Effector CD8-positive, alpha-beta T cell (primary cell): ENCODE measurements at places on chromosomes 6 and 20.

GRCh38 chr6:38144365-38144945 lies 324.9 kb downstream of the ZFAND3 start:
- no peak for DNase-seq

GRCh38 chr6:3908961-3909360 lies 59.8 kb downstream of the FAM50B start:
- no peak for DNase-seq

DNA sequence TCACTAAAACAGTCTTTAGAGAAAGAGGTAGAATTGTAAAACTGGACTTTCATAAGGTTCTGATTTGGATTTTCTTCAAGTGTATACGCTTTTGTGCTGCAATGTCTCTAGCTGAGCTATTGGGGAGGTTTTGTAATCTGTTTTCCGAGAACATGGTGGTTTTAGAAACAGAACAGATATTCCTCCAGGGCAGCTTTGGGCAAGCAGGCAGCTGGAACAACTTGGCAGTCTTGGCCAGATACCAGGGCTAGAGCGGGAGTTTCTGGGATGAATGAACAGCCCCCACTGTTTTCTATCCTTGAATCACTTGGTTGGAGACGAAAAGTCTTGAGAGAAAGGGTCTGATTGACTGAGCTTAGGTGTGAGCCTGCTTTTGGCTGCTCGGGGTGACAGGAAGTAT lies 17.1 kb upstream of the ARMC2 start:
- no peak for DNase-seq

- peak; percentile 33 for DNase-seq
Observed at GRCh38 chr20:62925420-62926228, 681 bp downstream of the DIDO1 start.

GRCh38 chr6:166281104-166281503 lies 27.1 kb downstream of the PRR18 start:
- DNase-seq = no peak

DNA sequence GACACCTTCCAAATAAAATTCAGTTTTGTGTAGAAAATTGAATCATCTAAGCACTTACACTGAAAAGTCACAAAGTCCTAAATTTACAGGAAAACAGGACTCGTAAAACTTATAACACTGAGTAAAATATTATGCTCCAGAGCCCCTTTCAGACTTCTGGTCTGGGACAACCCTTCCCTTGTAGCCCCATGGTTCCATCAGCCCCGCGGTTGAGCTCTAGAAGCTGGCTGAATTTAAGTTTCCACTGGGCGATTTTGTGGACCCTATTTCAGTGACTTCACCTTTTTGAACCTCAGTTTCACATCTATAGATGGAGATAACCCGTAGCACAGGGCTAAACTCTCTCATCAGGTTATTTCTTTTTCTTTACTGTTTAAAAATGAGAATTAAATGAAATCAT lies 117.7 kb upstream of the BACH2 start:
- DNase-seq = no peak

GRCh38 chr20:60976139-60976538 lies 275.9 kb upstream of the CDH4 start:
- DNase-seq = no peak

DNA sequence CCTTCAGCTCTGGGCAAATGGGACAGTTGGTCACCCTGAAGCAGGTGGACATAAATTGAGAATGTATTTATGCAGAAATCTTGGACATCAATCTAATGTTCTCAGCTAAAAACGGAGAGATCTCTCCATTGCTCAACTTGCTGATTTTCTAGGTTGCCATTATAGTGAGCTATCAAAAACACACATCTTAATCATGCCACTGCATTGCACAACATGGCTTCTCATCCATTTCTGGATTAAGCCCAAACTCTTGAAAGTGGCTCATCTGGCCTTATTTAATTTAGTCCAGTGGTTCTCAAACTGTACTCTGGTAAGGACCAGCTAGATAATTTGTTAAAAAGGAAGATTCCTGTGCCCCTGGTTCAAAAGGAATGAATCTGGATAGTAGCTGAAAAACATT lies 324.9 kb upstream of the CITED2 start:
- no peak for DNase-seq

- no peak for DNase-seq
Observed at GRCh38 chr20:51460569-51461265, 81.8 kb downstream of the NFATC2 start.

- no peak for DNase-seq
Observed at GRCh38 chr6:44341095-44341890, 1.2 kb upstream of the SPATS1 start.

DNA sequence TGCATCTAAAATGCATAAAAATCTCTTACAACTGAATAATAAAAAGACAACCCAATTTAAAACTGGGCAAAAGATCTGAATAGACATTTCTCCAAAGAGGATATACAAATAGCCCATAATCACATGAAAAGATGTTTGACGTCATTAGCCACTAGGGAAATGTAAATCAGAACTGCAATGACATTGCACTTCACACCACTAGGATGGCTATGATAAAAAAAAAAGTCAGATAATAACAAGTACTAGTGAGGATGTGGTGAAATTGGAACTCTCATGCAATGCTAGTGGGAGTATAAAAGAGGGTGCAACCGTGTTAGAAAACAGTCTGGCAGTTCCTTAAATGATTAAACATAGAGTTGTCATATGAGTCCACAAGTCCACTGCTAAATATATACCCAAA lies 24.3 kb upstream of the TBX18 start:
- DNase-seq = no peak

- DNase-seq = no peak
Observed at GRCh38 chr6:6661684-6662083, 73.2 kb downstream of the LY86 start.

DNA sequence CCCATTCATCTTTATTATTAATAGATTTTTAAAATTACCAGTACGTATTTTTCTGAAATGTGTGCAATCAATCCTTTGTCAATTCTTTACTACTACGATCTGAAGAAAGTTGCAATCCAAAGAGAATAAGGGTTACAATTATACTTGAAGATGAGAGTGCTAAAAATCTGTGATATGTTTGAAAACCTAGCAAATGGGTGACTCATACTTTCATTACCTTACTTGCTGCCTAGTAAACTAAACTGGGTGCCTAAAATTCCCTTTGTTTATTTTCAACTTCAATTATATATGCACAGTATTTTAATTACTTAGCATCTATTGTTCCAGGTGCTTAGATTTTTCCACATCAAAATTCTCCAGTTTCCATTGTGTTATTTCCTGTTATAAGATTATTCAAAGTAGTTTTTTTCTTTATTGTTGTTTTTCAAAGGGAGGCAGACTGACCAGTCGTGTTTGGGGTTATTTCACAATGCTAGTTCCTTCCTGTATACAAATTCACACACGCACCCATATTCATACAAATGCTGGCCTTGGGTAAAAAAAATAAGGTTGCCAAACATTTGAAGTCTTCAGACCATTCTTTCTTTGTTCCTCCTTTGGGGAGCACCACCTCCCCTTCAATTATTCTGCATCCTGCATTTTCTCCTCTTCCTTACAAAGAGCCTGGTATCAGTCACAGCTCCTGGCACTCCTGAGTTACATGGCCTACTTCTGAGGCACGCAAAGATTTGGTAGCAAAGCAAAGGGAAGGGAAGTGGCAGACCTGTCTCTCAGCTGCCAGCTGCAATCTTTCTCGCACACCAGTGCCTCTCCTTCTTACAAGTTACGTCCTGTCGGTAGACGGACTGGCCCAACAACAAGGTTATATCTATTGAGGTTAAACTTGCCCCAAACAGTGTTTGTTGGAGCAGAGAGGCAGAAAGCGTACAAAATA lies 16.2 kb upstream of the FAM135A start:
- DNase-seq = no peak

GRCh38 chr20:62642666-62643520 lies 590 bp downstream of the SLCO4A1 start:
- DNase-seq = peak; percentile 34

- no peak for DNase-seq
Observed at GRCh38 chr6:39210450-39210849, 18.8 kb downstream of the KCNK5 start.

GRCh38 chr6:35668744-35669450 lies 19.8 kb downstream of the FKBP5 start:
- DNase-seq = no peak

DNA sequence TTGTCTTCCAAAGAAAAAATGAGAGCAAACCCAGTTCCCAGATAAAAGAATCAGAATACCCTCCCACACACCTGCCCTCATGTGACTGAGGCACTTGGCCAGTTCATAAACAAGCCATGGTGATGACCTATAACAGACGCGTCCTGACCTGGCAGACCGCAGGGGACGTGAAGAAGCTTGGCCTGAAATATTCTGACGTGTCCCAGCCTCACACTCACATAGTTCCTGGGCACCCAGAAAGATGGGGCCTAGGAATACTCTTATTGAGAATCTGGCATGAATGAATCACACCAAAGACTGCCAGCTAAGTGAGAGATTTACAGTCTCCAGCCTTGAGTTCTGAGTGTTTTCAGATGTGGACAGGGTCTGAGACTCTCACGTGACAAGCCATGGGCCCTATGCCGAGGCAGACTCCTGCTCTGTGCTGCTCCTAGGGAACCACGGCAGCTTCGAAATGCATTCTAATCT lies 17.2 kb upstream of the MAP3K4 start:
- no peak for DNase-seq

DNA sequence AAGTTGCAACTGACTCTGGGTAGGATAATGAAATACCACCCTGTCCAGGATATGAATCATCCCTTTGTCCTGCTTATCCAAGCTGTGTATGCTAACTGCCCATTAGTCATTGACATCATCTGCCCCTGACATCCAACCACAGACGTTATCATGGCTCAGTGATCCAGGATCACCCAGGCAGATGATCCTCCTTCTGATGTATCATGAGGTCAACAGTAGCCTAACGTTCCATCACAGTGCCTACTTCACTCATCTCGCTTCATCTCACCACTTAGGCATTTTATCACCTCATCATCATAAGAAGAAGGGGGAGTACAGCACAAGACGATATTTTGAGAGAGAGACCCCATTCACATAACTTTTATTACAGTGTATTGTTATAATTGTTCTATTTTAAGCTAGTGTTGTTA lies 13.4 kb upstream of the BTN3A2 start:
- no peak for DNase-seq

DNA sequence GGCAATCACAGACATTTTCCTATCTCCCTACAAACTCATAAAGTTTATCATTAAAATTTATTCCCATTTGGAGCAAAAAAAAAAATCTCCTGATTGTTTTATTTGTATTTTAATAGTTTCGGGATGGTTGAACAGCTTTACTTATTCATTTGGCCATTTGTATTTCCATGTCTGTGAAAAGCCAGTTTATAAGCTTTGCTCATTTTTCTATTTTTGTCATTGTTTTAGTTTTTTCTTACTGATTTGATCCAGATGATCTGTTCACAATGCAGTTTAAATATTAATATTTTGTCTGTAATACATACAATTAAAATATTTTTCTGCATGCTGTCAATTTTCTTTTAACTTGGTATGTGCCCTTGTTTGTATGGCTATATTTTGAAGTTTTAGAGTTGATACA lies 65.2 kb upstream of the CCN2 start:
- no peak for DNase-seq

DNA sequence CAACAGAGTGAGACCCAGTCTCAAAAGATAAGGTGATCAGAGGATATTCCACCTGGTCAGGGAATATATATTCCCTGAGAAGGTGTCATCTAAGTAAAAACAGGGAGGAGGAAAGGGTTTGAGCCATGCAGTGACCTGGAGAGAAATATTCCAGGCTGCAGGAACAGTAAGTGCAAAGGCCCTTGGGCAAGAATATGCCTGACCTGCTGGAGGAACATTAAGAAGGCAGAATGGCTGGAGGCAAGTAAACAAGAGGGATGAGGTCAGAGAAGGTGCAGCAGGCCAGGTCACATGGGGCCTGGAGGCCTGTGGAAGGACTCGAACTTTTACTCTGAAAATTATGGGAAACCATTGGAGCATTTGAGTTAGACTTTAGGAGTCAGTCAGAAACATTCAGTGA lies 6.7 kb downstream of the DEF6 start:
- DNase-seq = no peak
